ENCODE measurements at places on chromosomes 2 and 18.

DNA sequence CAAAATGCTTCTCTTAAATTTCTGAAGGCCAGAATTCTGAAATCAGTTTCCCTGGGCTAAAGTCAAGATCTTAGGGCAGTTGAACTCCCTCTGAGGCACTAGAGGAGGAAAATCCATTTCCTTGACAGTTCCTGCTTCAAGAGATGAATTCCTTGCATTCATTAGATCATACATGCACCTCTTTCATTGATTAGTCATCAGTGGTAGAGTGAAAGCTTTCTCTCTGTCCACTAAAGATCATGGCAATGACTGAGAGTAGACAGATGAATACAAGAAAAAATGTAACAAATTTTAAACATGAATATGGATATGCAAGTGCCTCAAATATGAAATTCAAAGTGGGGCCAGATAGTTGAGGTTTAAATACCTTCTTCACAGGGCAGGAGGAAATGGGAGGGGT is 693.4 kb upstream of the TMEFF2 start:
- no peak for DNase-seq

GRCh38 chr2:224287531-224287930 is 114.4 kb downstream of the FAM124B start:
- no peak for DNase-seq

DNA sequence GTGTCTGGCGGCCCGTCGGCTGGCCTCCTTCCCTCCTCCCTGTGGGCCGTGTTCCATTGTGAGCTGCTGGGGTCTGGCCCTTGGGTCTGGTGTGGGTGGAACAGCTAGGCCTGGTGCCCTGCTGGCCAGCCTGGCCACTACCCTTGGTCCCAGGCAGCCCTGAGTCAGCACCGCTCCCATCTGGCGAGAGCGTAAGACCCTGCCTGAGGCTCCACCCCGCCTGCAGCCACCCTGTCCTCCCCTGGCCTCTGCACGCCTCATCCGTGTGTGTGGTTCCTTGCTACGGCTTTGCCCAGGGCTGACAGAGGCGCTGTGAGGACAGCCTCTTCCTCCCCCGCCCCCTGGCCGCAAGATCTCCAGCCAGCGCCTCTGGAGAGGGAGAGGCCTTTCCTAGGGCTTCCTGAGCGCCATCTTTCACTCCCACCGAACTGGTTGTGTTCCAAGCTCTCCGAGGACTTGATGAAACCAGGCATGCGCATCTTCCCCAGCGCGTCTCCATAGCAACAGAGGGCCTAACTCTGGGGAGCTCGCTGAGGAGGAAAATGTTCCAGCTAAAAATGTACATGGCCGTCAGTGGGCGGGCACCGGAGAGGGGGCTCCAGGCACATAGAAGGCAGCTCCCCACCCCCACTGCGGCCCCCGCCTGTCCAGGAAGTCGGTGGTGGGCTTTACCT is 83.0 kb downstream of the STPG4 start:
- DNase-seq: no peak

DNA sequence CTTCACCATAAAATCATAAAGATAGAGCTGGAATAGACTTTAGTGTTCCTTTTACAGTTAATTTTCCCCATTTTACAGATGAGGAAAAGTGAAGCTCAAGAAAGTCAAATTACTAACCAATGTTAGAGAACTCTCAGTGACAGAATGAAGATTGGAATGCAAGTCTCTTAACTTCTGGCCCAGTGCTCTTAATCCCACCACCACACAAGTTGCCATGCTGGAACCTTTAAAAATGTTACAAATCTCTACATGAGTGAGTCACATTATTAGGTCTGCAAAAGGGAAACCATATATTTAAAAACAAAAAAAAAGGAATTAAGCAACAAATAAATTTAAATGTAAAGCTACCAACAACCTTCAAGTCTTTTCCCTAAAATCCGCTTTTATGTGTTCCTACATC is 3.5 kb downstream of the NCKAP1 start:
- DNase-seq: no peak

- DNase-seq: peak; percentile 29
Observed at GRCh38 chr2:48940606-48941005, 185.1 kb upstream of the LHCGR start.

- DNase-seq: no peak
Observed at GRCh38 chr2:157905092-157905491, 29.0 kb upstream of the ACVR1 start.

GRCh38 chr2:128374001-128374710 is 55.5 kb upstream of the HS6ST1 start:
- peak; percentile 47 for DNase-seq

- DNase-seq: no peak
Observed at GRCh38 chr2:221876016-221876415, 303.9 kb upstream of the EPHA4 start.

Data from hepatocyte (in vitro differentiated cells).